Right forelimb (tissue), 1 donor: ENCODE measurements at places on chromosomes 12 and 14.

DNA sequence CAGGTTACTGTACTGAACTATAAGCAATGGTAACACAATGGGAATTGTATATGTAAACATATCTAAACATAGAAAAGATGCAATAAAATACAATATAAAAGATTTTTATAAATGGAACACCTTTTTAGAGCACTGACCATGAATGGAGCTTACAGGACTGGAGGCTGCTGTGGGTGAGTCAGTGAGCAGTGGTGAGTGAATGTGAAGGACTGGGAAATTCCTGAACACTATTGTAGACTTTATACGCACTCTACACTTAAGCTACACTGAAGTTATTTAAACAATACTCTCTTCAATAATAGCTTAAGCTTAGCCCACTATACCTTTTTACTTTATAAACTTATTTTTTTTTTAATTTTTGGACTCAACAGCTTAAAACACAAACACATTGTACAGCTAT is 313.5 kb downstream of the KCNC2 start:
- DNase-seq = no peak

DNA sequence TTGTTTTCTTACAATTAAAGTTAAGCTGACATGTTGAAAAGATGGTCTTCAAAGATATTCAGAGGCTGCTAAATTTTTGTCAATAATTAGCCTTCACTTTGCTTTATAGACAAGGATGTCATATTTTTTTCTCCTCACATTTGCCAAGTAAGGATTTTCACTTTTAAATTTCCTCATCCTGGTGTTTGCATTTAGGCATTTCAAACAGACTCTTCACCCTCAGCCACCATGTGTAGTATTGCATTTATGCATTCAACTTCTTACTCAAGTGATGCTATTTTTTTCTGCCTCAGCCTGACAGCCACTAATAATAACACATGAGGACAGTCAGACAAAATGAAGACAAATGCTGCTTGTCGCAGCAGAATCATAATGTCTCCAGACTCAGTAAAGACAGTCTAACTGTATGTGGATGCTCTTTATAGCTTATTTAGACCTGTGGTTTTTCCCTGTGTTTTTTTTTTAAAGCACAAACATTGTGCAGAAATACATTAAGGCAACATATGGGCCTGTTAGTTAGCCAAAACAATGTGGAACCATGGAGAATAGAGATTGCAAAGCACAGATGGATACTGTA is 481.5 kb downstream of the NPAS3 start:
- no peak for DNase-seq

DNA sequence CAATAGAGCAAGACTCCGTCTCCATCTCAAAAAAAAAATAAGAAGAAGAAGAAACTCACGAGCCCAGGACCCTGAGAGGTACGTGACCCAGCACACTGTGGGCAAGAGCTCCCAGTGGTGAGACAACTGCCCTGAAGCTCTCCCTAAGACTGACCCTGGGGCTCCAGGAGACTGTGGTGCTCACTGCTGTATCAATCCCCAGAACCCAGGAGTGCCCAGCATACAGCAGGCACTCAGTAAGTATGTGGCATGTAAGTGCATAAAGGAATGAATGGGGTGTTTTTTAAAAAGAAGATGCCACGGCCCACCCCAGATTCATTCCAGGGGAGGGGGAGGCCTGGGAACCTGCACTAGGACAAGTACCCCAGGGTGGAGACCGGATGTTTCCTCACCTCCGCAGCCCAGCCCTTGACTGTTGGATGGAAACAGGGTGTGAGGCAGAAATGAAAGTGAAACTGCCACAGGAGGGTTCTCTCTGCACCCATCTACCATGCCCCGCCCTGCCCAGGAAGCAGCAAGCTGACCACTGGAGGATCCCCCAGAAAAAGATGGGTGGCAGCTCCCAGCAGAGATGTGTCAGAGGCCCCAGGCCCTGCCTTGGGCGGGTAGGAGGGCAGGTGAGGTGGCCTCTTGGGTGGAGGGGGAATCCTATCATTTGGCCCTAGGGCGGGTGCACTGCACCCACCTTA is 12.2 kb downstream of the ITPK1 start:
- DNase-seq = no peak

GRCh38 chr12:108392284-108392683 is 53.2 kb upstream of the CMKLR1 start:
- no peak for DNase-seq

DNA sequence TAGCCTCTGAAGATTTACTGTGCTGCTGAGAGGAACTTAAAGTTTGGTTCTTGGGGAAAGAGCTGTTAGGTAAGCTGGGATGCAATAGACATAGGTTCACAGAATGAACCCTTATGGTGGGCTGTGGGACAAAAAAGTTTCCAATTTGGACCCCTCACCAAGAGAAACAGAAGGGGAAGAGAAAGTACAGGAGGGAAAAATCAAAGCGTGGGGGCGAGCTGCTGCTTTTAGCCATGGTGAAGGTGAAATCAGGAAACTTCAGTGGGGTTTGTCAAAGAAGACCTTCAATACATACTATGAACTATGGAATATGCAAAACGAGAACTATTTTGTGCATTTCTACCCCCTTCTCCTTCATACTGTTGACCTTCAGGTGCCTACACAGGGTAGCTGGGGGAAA is 10.6 kb upstream of the NINJ2 start:
- DNase-seq = no peak

DNA sequence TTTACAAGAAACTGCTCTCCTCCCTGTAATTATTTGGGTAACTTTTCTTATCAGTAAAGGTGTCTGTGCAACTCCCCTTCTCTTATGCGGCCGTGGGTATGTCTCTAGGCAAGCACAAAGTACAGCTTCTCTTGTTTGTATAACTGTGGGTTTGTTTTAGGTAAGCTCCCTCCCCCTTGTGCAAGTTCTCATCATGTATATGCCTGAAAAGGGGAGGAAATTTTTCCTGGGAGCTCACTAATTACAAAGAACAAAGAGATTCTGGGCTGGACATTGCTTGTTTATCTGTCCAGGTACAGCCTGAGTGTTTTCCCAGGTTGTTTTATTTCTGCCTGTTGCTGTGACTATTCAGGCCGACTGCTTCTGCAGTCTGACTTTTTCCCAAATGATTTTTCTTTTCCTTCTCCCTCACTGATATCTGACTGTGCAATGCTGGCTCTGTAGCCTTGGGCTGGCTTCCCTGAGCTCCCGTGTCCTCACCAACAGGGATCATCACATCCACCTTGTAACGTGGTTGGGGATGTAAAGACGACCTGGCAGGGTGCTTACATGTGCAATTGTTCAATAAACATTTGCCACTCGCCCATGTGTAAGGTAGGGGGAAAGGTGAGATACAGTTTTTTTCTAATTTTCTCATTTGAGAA is 916.5 kb downstream of the AACS start:
- DNase-seq = no peak

DNA sequence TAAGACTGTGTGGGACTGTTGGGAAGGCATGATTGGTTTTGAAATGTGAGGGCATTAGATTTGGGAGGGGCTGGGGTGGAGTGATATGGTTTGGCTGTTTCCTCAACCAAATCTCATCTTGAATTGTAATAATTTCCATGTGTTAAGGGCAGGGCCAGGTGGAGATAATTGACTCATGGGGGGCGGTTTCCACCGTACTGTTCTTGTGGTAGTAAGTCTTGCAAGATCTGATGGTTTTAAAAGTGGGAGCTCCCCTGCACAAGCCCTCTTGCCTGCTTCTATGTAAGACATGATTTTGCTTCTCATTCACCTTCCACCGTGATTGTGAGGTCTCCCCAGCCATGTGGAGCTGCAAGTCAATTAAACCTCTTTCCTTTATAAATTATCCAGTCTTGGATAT is 76.6 kb upstream of the PPFIA2 start:
- DNase-seq = no peak

DNA sequence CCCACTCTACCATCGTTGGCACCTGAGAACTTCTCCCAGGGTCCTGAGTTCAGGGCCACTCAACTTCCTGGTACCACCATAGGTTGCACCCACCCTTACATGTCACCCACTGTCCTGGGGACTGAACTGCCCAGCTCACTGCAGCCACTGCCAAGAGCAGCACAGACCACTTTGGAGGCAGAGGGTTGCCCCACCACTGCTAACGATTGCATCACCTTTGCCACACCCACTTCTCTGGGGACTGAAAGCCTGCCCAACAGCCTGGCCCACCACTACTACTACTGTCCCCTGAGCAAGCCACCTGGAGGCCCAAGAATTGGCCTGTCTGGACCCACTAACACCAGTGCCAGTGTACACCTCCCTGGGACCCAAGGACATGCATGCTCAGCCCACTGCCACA is 27.6 kb downstream of the CACNA2D4 start:
- no peak for DNase-seq

GRCh38 chr12:106342397-106343213 is 14.9 kb upstream of the POLR3B start:
- DNase-seq = peak; percentile 65

DNA sequence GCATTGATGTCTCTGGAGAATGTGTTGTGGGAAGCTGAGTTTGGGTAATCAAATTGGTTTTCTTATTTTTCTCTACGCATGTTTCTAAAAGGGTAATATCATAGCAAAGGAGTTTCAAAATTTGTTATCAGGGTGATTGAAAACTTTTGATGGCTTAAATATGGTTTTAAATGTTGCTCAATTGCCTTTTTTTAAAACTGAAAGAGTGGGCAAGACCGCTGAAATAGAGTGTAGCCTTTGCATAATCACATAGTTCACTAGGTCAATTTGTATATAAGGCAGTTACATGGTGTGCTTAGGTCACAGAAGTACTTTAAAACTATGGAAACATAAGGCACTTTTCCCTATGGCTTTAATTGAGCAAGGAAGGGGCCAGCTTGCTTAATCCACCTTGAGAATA is 167.4 kb downstream of the SNAPC1 start:
- DNase-seq = no peak

GRCh38 chr12:15829255-15829654 is 40.1 kb upstream of the EPS8 start:
- DNase-seq = no peak

GRCh38 chr12:66272650-66273049 is 29.6 kb upstream of the HELB start:
- DNase-seq = no peak

GRCh38 chr12:126033751-126034150 is 968.5 kb downstream of the AACS start:
- no peak for DNase-seq

DNA sequence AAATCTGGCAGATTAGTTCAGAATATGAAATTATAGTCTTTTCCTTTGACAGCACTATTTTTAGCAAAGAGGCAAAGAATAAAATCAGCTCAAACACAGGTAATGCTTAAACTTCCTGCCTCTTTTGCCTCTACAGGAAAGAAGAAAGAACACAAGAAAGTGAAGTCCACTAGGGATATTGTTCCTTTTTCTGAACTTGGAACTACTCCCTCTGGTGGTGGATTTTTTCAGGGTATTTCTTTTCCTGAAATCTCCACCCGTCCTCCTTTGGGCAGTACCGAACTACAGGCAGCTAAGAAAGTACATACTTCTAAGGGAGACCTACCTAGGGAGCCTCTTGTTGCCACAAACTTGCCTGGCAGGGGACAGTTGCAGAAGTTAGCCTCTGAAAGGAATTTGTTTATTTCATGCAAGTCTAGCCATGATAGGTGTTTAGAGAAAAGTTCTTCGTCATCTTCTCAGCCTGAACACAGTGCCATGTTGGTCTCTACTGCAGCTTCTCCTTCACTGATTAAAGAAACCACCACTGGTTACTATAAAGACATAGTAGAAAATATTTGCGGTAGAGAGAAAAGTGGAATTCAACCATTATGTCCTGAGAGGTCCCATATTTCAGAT is 17.4 kb downstream of the TMPO start:
- no peak for DNase-seq

GRCh38 chr12:117064596-117064995 is 34.6 kb downstream of the TESC start:
- no peak for DNase-seq

DNA sequence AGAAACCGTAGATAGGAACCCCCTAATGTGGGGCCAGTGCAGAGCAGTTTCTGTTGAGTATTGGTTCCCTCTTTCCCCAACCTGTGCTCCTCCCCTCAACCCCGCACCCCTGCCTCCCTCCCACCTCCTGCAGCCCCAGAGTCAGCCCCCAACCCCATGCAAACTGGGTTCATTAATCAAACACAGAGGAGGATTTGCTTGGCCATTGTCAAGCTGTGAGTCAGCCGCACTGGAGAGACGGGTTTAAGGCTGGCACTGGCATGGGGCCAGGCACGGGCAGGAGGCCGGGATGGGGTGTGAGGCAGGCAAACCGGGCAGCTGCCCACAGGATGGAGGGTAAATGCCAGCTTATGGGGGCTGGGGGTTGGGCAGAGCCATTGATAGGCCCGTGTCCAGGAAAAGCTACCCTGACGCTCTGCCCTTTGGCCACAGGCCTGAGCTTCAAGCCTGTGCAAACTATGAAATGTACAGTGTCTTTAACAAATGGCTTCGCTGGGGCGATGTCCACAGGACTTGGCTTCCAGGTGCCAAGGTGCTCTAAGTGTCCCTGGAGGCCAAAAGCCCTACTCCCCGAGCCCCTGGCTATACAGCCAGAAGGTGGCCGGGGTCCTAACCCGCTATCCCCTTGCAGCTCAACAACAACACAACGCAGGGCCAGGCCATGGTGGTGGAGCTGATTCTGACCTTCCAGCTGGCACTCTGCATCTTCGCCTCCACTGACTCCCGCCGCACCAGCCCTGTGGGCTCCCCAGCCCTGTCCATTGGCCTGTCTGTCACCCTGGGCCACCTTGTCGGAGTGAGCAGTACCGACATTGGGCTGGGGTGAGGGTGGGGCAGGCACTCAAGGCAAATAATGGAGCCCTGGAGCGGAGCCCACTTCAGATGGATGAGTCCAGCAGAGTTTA is 1.4 kb downstream of the AQP5 start:
- no peak for DNase-seq

DNA sequence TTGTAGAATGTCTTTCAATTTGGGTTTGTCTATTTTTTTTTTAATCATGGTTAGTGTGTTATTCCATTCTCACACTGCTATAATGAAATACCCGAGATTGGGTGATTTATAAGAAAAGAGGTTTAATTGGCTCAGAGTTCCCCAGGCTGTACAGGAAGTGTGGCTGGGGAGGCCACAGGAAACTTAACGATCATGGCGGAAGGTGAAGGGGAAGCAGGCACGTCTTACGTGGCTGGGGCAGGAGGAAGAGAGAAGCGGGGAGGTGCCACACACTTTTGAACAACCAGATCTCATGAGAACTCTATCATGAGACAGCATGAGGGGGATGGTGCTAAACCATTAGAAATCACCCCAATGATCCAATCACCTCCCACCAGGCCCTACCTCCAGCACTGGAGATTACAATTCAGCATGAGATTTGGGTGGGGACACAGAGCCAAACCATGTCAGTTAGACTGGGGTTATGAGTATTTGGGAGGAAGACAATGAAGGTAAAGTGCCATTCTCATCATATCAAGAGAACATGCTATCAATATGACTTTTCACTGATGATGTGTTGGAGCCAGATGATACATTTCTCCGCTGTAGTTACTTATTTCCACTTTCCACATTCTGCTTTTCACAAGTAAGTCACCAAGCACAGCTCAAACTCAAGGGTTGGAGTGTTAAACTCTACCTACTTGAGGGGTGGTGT is 45.8 kb downstream of the AP5M1 start:
- no peak for DNase-seq
